Esophagus muscularis mucosa (tissue), 4 donors: ENCODE measurements at places on chromosomes 6 and 20. TPM values are rescaled to one million over a fixed set of nuclear protein-coding genes. Genes with fewer than 3 reads are reported as not detected.

WFDC5 gene
- not detected for total RNA-seq

GRCh38 chr6:52594221-52594620 lies 17.4 kb upstream of the TRAM2 start:
- DNase-seq, result no peak

- no peak for DNase-seq
Observed at GRCh38 chr20:43442282-43442880, 15.3 kb upstream of the SRSF6 start.

GRCh38 chr20:53613748-53614147 lies 20.1 kb upstream of the ZNF217 start:
- DNase-seq, result no peak

GRCh38 chr6:43924222-43924702 lies 154.3 kb downstream of the VEGFA start:
- DNase-seq, result no peak

SALL4 gene
- not detected for total RNA-seq

DNA sequence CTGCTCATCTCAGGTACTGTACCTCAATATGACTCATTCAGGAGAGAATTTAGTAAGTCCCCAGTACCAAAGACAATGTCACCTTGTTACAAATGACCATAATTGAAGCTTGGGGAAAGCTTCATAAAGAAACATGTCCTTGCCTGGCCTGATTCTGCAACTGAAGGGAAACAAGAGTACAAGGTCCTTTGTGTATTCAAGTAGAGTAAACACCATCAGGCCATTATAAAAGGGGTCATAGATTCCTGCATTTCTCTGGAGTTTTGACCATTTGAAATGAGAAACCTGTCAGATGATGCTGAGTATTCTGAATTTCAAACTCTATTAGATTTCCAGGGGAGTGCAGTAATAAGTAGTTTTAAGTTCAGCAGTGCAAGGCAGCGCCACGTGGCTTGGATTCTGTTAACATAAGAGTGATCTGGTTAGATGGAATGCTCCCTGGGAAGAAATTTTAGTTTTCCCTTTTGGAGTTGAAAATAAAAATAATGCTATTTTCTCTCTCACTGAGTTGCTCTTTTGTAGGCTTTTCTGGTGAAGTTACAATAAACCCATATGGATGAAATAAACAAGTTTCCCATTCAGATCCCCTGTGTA lies 1054.3 kb downstream of the EPHA7 start:
- DNase-seq, result no peak

DNA sequence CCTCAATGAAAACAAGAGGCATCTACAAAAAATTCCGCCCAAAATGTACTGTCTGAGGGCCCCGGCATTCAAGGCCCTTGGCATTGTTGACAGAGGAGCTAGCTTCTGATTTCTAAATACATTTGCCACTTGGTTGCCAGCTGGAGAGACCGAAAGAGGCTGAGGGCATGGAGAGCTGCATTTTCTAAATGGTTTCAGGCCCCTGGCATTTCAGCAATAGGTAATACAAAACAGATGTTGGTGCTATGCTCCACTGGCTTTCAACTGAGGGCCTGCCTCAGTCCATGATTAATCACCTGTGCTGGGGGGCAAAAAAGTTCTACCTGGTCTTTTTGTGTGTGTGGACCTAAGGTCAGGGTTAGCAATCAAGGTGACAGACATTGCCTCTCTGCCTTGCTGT lies 79.5 kb upstream of the ISM1 start:
- no peak for DNase-seq

- DNase-seq, result no peak
Observed at GRCh38 chr6:128427139-128427538, 93.3 kb downstream of the PTPRK start.
